Chondrocyte (in vitro differentiated cells): ENCODE measurements at places on chromosomes 13 and 19. TPM values are rescaled to one million over a fixed set of nuclear protein-coding genes. Genes with fewer than 3 reads are reported as not detected.

DNA sequence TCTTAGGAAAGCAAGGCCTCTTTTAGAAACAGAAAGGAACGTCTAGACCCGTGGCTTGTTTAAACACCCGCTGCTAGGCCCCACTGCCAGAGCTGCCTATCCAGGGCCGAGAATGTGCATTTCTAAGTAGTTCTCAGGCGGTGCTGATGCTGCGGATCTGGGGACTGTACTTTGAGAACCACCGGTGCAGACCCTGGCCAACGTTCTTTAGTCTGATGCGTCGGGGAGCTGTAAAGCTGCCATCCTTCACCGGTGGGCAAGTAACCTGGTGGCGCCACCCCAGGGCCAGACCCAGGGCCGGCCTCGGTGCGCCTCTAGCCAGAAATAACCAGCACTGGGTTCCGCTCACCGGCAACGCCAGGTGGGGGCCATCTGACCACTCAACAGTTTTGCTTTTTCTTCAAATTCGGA, 47.1 kb downstream of the TGDS start:
- H3K27me3 ChIP-seq = no peaks in the 10 kb centered on the region
- H3K4me1 ChIP-seq = peaks cover 21% of the 10 kb centered on the region
- H3K36me3 ChIP-seq = no peaks in the 10 kb centered on the region
- H3K4me3 ChIP-seq = peak overlapping the region; percentile 85
- H3K27ac ChIP-seq = peak overlapping the region; percentile 94

The CYP4F3 gene
- not detected in 3 replicates for total RNA-seq

- no peaks in the 10 kb centered on the region for H3K36me3 ChIP-seq
- no peak overlapping the region for H3K4me3 ChIP-seq
- peak overlapping the region; percentile 81 for H3K27ac ChIP-seq
- DNase-seq = no peak
- no peaks in the 10 kb centered on the region for H3K27me3 ChIP-seq
- H3K4me1 ChIP-seq = peaks cover 68% of the 10 kb centered on the region
These were observed 312.7 kb downstream of the ATP8A2 start for GRCh38 chr13:25684491-25684890.

DNA sequence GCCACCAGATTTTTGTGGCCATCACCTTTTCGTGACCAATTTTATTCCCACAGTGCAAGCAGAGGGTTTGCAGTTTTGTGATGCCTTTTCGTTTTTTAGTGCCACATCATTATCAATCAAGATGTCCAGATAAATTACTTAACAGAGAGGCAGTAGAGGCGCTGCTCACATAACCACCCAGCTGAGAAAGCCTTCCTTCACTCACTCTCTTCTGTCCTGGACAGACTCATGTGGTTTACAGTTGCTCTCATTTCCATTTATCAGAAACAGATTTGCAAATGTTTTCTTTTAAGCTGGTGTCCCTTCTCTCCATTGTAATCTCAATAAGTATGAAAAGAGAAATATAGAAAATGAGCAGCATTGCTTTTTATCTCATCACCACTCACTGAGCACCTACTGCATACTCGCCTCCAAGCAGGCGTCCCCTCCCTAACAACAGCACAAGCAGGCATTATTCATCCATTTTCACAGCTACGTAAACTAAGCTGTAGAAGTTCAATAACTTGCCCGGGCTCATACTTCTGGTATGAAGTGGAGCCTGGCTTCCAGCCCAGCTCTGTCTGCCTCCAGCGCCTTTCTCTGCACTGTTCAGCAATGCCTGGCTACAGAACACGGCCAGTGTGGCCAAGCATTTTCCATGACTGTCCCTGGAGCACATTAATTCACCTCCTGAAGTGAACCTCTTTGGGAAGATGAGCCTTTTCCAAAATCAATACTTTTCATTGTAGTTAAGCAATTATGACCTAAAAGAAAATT, 34.6 kb upstream of the KATNAL1 start:
- no peaks in the 10 kb centered on the region for H3K27me3 ChIP-seq
- peak overlapping the region; percentile 23 for H3K4me3 ChIP-seq
- peaks cover 51% of the 10 kb centered on the region for H3K4me1 ChIP-seq
- no peak for DNase-seq
- peak overlapping the region; percentile 86 for H3K27ac ChIP-seq

The THSD1 gene
- total RNA-seq = 6.5 to 12.5 TPM (median 6.7 TPM) in 3 replicates

GRCh38 chr13:110438776-110439175, 122.7 kb downstream of the RAB20 start:
- DNase-seq = no peak
- peaks cover 78% of the 10 kb centered on the region for H3K4me1 ChIP-seq
- H3K4me3 ChIP-seq = no peak overlapping the region
- H3K27ac ChIP-seq = peak overlapping the region; percentile 49

The GPC6 gene
- 76.1 to 111 TPM (median 76.5 TPM) in 3 replicates for total RNA-seq

DNA sequence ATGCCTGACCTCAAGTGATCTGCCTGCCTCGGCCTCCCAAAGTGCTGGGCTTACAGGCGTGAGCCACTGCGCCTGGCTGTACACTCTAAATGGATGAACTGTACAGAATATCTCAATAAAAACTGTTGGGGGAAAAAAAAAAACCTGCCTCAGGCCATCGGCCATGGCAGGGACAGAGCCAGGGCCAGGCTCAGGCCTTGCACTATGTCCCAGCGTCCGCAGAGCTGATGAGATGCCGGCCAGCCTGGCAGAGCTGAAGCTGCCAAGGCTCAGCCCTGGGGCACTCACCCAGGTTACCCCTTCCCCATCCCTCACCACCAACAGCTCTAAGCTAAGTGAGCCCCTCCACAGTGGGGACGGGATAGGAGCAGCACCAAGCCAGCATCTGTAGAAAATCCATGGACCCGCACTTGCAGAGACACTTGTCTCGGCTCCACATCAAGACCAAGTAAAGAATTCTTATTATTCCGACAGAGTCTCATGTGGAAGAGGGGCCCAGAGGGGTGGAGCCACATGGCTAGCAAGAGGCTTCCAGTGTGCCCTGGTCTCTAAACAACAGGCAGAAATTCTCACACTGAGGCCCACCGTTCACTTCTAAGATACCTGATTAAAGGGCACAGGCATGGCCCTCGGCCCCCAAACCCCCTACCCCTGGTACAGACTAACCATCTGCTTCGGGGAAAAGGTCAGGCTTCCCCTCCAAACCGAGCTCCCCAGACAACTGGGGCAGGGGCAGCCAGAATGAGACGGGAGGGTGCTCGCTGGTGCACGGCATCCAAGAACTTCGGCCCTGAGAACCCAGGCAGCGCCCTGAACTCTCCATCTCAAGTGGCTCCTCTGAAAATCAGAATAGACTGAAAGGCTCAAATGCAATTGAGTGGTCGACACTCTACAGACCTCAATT, 5.8 kb downstream of the PPP6R1 start:
- H3K4me1 ChIP-seq = peaks cover 51% of the 10 kb centered on the region
- DNase-seq = no peak
- peaks cover under 1% of the 10 kb centered on the region for H3K36me3 ChIP-seq
- H3K27me3 ChIP-seq = no peaks in the 10 kb centered on the region

The C5AR1 gene
- total RNA-seq = 2.9 to 4.3 TPM (median 3.7 TPM) in 3 replicates

The LILRB2 gene
- not detected in 3 replicates for total RNA-seq

- H3K36me3 ChIP-seq = peaks cover 10% of the 10 kb centered on the region
- H3K4me1 ChIP-seq = no peaks in the 10 kb centered on the region
- H3K27me3 ChIP-seq = no peaks in the 10 kb centered on the region
- no peak overlapping the region for H3K27ac ChIP-seq
These were observed 1676.9 kb downstream of the PCDH9 start for GRCh38 chr13:65553096-65553727.

DNA sequence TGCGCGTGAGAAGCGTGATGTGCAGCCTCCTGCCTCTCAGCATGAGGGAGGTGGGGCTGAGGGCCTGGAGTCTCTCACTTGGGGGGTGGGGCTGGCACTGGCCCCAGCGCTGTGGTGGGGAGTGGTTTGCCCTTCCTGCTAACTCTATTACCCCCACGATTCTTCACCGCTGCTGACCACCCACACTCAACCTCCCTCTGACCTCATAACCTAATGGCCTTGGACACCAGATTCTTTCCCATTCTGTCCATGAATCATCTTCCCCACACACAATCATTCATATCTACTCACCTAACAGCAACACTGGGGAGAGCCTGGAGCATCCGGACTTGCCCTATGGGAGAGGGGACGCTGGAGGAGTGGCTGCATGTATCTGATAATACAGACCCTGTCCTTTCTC, 8.7 kb downstream of the CD177 start:
- DNase-seq = no peak
- H3K27me3 ChIP-seq = no peaks in the 10 kb centered on the region
- no peaks in the 10 kb centered on the region for H3K36me3 ChIP-seq
- H3K4me3 ChIP-seq = no peak overlapping the region
- H3K27ac ChIP-seq = no peak overlapping the region

DNA sequence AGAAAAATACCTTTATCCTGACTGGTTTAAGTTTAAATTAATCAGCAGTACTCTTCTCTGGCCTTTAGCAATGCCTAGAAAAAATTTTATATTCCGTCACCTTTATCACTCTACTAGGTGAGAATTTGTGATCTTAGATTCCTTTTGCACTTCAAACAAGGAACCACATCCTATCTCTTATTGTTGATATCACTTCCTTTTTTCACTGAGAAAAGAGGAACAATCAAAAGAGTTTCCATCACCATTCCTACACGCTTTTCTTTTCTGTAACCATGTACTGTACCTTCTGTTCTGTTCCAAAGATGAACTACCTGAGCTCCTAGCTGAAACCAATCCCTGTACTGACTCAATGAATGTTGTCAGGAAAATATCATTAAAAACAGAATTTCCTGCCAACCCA, 1379.0 kb upstream of the MIR17HG start:
- H3K4me1 ChIP-seq = no peaks in the 10 kb centered on the region
- no peaks in the 10 kb centered on the region for H3K27me3 ChIP-seq
- no peak for DNase-seq
- H3K36me3 ChIP-seq = no peaks in the 10 kb centered on the region

GRCh38 chr19:28185646-28186045, 1027.3 kb downstream of the UQCRFS1 start:
- H3K4me1 ChIP-seq = peaks cover 18% of the 10 kb centered on the region
- no peaks in the 10 kb centered on the region for H3K27me3 ChIP-seq
- H3K36me3 ChIP-seq = no peaks in the 10 kb centered on the region
- DNase-seq = no peak
- H3K4me3 ChIP-seq = no peak overlapping the region

The GIPR gene
- 0.41 to 2.4 TPM (median 1.3 TPM) in 3 replicates for total RNA-seq
